Stimulated activated CD8-positive, alpha-beta memory T cell treated with anti-CD3 and anti-CD28 coated beads, Interleukin-4, amount 100 ng/mL, for 24 hours (primary cell): ENCODE measurements at places on chromosomes 16 and 17.

GRCh38 chr17:57578608-57579225 lies 166.4 kb downstream of the CCDC182 start:
- no peak for DNase-seq

DNA sequence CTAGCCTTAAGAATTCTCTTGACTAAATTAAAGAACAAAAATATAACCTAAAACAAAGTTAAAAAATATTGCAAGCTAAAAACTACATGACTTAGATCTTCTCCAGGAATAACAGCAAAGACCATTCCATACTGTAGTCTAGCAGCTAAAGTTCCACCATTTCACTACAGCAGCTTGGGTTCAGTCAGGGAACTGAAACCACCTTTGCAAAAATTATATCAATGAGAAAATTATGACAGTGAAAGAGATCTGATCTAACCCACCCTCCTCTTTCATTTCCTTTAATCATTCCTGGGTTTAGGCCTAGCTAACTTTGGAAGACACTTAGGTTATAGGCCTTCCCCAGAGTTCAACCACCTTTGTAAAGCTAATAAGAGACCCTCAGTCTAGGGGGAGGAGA lies 36.3 kb upstream of the NOS2 start:
- DNase-seq = no peak

- no peak for DNase-seq
These were observed 19.3 kb downstream of the CRISPLD2 start for GRCh38 chr16:84839054-84839453.

- DNase-seq = no peak
These were observed 849 bp upstream of the SOX15 start for GRCh38 chr17:7590743-7591142.

DNA sequence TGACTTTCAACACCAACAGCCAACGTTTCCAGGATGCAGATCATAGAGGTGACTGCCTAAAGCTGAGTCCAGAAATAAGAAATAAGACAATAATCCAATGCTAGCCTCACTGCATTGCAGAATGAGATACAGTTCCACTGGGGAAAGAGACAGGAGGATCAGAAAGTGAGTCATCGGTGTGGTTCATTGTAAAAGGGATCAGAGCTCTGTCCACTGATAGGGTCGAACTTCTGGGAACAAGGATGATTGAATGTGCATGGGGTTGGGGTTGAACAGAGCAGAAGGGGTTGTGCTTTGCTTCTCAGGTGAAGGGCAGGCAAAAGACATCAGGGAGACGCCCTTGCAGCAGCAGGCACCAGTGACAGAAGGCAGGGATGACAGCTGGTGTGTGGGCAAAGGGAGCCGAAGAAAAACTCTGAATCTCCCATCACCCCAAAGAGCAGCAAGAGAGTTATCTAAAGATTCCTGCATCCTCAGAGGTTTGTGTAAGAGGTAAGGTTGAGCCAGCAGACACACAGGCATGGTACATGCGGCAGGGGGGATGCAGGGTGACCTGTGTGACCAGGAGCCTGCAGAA lies 16.4 kb downstream of the CLEC10A start:
- no peak for DNase-seq
